ENCODE measurements at places on chromosomes 4 and X. TPM values are rescaled to one million over a fixed set of nuclear protein-coding genes. Genes with fewer than 3 reads are reported as not detected.

DNA sequence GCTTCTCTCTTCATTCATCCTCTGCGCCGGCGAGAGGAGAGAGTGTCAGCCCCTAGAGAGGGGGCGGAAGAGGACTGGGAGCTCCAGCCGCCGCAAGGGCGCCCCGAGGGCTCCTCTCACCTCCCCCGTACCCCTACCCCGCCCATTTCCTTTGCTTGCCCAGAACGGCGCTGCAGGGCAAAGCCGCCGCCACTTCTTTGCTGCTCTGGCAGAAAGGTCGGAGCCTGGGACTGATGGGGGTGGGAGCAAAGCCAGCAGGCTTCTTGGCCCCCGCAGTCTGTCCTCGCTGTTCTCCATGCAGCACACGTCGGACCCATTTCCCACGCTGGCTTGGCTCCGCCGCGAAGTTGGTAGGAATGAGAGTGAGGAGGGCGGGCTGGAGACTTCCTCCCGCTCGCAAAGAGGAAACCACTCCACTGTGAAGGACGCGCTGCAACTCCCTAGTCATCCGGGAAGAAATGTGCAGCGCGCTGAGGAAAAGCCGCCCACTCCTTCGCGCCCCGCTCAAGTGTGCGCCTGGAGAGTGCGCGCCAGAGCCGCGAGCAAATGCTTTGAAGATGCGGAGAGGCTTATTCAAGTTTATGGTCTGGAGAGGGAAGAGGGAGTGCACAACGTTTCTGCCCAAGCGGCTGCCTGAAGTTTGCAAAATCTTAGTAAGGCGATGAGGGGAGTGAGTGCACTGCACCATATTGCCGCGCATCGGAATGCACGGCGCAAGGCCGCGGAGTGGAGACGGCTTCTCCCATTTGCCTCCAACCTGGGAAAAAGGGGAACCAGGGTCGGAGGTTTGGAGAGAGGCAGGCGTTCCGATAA lies 2.8 kb upstream of the PCDH7 start:
- peak; percentile 84 for DNase-seq

DNA sequence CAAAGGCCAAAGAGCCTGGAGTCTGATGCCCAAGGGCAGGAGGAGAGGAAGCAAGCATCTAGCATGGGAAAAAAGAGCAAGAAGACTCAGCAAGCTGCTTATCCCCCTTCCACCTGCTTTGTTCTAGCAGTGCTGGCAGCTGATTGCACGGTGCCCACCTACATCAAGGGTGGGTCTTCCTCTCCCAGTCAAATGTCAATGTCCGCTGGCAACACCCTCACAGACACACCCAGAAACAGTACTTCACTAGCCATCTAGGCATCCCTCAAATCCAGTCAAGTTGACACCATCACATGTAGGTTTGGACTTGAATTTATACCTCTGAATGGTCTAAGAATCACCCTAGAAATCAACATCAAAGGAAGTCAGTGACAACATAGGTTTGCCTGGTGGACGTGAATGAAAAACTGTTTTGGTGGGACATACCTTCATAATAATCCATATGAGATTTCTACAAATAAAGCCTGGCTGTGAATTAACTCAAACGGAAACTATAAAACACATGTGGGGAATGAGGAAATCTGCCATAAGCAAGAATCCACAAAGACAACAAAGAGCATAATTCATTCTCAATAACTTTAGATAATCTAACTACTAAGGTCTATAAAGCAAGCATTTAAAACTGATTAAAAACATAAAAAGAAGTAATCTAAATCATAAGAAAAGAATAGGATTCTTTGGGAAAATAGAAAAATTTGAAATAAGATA lies 185.8 kb upstream of the JADE1 start:
- DNase-seq: no peak

- DNase-seq: no peak
Measured at GRCh38 chr4:184826691-184827270, 1.0 kb upstream of the ACSL1 start.

DNA sequence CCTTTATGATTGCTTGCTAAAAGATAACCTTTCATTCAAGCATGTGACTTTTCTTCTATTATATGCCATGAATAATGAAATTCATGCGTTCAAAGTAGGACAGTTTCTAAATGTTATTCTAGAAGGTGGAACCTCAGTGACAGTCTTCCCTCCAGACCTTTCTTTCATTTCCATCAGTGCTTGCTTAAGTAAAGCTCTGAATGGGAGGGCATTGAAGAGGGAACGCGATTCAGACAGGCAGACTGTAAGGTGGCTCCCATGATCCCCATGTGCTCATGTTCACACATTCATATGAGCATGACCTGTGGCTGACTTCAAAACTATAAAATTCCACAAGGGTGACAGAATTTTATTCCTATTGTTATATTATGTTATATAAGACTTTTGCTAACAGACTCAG lies 1367.3 kb upstream of the IGFBP7 start:
- no peak for DNase-seq

GRCh38 chrX:42976746-42977366 lies 198.9 kb upstream of the PPP1R2C start:
- peak; percentile 54 for DNase-seq

DNA sequence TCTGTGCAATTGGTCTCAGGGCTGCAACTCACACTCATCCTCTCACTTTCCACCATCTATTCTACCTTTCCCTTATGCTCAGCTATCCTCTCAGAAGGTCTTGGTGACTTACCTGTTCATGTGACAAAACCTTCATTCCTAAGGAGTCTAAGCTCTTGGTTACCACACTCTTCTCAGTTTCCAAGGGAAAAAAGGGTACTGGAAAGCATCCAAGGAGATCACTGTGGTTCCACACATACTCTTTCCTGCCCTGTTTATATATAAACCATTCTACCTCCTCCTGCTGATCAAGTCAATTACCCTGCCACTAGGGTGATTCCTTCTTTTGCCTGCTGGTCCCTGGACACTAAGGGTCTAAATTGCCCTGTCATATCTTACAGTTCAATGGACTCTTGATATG lies 57.2 kb upstream of the MAML3 start:
- DNase-seq: no peak

DNA sequence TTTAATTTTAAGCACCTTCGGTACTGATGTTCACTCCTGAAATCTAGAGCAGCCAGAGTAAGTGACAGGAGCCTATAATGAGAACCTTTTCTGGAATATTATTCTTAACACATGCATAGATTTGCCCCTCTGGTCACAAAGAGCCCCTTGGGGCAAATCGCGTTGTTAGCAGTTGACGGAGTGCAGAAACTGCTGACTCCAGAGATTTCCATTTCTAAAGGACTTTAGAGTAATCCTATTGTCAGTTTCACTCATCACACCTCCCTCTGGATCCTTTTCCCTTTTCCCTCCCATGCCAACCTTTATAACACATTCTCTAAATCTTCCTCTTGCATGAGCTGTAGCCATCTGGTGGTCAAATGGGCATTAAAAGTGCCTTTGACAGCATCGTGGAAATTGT lies 264.9 kb upstream of the PRPS2 start:
- DNase-seq: no peak

GRCh38 chrX:129653181-129653970 lies 1.4 kb downstream of the APLN start:
- no peak for DNase-seq

GRCh38 chrX:134623293-134624045 lies 34.8 kb downstream of the PLAC1 start:
- peak; percentile 83 for DNase-seq

The MAB21L2 gene
- total RNA-seq: not detected

The ABCD1 gene
- 14.3 TPM for total RNA-seq

The CYP4V2 gene
- 3.1 TPM for total RNA-seq

The TLL1 gene
- total RNA-seq: 1.4 TPM

The TCEAL9 gene
- 98.3 TPM for total RNA-seq

The IBSP gene
- not detected for total RNA-seq

The CXorf49 gene
- not detected for total RNA-seq

All from endothelial cell of umbilical vein (primary cell).